SK-MEL-5 (cell line): ENCODE measurements at places on chromosomes 2 and 18. TPM values are rescaled to one million over a fixed set of nuclear protein-coding genes. Genes with fewer than 3 reads are reported as not detected.

The ZEB2 gene
- 71.9 and 85.0 TPM in 2 replicates for total RNA-seq

The DLX2 gene
- total RNA-seq: 0.48 and 0.85 TPM in 2 replicates

DNA sequence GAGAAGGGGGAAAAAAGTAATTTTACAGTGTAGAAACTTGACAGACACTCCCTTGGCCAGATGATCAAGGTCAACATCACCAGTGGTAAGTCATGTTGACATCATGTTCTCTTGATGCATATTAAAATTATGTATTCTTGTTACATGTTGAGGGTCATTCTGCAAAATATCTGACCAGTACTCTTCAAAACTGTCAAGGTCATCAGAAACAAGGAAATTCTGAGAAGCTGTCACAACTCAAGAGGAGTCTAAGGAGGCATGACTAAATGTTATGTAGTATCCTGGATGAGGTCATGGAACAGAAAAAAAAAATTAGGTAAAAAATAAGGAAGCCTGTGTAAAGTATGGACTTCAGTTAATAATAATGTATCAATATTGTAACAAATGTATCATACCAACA lies 6.3 kb downstream of the SGPP2 start:
- DNase-seq: no peak

The ARL5A gene
- total RNA-seq: 52.7 and 57.5 TPM in 2 replicates

- DNase-seq: peak; percentile 57
Observed at GRCh38 chr2:177598326-177599138, 206.0 kb downstream of the AGPS start.

- no peak for DNase-seq
Observed at GRCh38 chr2:39881948-39882347, 102.9 kb upstream of the THUMPD2 start.

The DSG2 gene
- 42.4 and 46.0 TPM in 2 replicates for total RNA-seq

DNA sequence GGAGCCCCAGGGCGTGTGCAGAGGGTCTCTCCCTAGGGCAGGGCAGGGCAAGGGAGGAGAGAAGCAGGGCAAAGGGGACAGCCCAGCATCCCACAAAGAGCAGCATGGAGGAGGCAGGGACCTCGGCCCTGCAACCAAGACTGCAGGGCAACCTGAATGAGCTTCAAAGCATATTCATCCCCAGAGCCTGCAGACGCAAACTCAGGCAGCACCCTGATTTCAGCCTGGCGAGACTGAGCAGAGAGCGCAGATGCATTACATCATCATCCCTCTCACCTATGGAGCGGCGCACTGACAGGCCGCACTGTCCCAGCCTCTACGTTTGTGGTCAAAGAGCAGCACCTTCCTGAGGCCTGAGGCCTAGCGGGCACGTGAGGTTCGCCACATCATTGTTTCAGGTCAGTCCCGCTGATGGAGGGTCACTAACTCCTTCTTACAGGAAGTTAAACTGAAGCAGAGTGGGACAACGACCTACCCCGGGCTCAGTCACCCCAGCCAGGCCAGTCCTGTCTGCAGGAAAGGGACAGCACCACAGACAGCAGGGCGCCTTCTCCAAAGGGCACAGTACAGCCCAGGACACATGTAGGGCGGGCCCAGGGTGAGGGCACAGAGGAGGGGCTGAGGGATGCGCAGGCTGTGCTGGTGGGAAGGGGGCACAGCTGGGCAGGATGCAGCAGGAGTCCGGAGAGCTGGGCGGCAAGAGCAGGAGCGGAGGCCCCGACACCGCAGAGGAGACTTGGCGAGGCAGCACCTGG lies 67.2 kb upstream of the RAB6C start:
- DNase-seq: no peak

The DLGAP1 gene
- 27.5 and 28.5 TPM in 2 replicates for total RNA-seq

DNA sequence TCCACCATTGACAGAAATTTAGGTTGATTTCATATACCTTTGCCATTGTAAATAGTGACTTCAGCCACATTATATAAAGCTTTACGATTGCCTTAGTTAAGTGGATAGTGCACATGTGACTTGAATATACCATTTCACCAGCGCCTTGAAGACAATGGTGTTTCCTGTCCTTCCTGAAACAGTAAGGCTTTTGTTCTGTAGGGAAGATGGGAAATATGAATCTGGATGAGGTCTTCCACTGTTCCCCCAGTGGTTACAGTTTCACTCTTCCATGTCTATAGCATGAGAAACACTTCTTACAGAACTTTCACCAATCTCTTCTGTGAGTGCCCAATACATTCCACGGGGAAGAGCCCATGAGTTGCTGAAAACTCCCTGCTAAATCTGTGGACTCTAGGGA lies 240.5 kb downstream of the TRIB2 start:
- DNase-seq: peak; percentile 99

The STEAP3 gene
- total RNA-seq: 6.0 and 8.5 TPM in 2 replicates

DNA sequence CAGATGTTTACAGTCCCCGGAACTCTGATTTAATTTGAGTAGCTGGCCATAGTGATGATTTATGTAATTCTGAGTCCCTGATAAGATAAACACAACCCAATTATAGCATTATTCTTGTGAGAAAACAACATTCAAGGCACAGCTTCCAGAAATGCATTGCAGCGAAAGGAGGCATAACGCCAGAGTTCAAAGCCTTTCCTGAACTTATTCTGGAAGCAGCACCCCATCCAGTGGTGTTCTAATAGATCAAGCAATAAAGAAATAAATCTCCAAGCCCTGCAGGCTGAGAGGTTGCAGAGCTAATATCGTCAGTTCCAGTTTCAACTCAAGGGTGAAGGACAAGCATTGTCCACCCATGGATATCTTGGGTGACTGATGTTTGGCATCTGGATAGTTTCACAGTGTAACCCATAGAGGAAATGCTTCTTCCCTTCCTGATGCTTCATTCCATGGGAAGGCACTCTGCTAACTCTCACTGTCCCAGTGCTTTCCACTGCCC lies 18.8 kb downstream of the CDH2 start:
- no peak for DNase-seq

The DSC2 gene
- total RNA-seq: 0.29 and 0.45 TPM in 2 replicates

DNA sequence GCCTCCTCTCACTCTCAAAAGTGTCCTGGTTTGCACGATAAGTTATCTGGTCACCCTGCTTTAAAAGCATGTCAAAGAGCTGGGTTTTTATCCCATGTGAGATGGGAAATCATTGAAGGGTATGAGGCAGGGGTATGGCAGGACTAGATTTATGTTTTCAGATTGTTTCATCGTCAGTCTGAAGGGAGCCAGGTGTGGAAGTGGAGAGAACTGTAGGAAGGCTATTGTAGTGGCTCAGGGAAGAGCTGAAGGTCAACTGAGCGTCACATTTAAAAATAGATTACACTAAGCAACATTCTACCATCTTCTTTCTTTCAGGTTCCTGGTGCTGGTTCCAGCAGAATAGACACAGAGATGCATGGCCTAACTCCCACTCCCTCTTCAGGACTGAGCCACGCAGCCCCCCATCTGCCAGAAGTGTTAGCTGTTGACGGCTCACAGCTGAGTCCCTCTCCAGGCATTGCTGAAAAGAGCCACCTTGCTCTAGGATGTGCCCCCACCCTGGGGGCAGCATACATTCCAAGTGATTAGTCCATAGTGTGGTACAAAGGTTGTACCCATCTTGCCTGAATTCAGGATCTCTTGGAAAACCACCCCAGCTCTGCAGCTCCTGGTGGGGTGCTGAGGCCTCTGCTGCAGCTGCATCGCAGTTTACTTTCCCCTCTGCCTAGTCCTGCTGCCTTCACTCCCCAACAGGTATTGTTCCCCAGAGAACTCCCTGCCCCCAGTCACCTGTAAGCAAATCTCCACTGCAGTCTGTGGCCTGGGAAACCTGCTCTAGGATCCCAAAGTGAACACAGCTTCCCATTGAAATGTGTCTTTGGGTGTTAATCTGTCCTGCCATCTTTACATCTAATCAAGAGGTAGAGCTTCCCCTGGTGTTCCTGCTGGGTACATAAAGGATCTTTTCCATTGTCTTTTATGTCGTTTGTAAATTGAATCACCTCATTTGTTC lies 79.5 kb upstream of the KLF7 start:
- no peak for DNase-seq

DNA sequence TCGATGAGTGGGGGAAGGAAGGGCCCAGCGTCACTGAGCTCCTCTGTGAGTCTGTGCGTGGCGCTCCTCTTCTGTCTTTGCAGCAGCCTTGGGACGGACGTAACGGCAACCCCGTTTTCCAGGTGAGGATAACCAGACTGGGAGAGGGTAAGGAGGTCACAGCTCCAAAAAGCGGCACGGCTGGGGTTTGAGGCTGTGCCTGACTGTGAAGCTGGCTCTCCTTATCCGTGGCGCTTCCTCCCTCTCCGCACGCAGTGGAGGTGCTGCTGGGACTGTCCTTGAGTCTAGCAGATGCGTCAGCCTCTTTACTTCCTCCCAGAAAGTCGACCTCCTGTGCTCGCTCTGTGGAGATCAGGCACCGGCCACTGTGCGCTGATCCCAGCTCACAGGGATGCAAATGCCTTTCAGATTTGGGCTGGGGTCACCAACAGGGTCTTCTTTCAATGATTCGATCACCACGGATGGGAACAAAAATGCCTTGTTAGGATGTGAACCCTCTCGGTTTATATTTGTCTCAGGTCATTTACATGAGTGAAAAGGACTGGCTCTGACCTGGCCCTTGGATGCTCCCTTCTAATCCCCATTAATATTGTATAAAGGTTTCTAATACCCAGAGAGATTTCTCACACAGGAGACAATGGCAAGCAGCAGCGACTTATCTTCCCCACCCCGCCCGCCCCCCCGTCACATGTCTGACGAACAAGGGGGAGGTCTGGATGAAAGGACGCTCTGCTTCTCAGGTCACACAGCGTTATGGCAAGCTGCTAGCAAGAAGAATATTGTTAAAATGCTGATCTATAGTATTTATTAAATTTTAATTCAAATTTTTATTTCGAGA lies 30.1 kb upstream of the E2F6 start:
- DNase-seq: no peak

The LRP1B gene
- total RNA-seq: 0.03 TPM in 2 replicates
